H1 (cell line): ENCODE measurements at places on chromosomes 7 and 10. TPM values are rescaled to one million over a fixed set of nuclear protein-coding genes. Genes with fewer than 3 reads are reported as not detected.
A peak's percentile ranks its signal among the peaks of the same experiment; 100 is the strongest.

The WIPF3 gene
- 12.1 and 12.6 TPM in 2 replicates for total RNA-seq

The IFRD1 gene
- total RNA-seq, result 50.4 and 50.5 TPM in 2 replicates

The UPK3B gene
- total RNA-seq, result 18.4 and 20.6 TPM in 2 replicates

The ECD gene
- total RNA-seq, result 38.0 and 43.6 TPM in 2 replicates

- no peak for DNase-seq
Observed at GRCh38 chr7:17041324-17041723, 159.5 kb upstream of the AGR3 start.

DNA sequence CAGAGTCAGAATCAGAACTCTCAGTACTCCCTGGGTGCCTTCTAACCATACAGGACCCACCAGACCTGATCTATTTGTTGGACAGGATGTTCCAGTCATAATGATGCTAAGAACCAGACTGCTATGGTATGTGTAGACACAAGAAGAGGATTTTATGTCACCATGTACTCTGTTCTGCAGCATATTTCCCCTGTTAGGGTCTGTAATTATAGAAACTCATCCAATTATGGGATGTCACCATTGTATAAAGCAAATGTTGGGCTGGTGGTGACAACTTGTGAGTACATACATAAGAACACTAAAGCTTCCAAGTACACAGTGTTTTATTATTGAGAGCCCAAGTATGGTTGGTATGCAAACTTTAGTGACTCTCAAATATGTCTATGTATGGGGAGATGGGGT is 67.1 kb upstream of the AGBL3 start:
- no peak for DNase-seq

DNA sequence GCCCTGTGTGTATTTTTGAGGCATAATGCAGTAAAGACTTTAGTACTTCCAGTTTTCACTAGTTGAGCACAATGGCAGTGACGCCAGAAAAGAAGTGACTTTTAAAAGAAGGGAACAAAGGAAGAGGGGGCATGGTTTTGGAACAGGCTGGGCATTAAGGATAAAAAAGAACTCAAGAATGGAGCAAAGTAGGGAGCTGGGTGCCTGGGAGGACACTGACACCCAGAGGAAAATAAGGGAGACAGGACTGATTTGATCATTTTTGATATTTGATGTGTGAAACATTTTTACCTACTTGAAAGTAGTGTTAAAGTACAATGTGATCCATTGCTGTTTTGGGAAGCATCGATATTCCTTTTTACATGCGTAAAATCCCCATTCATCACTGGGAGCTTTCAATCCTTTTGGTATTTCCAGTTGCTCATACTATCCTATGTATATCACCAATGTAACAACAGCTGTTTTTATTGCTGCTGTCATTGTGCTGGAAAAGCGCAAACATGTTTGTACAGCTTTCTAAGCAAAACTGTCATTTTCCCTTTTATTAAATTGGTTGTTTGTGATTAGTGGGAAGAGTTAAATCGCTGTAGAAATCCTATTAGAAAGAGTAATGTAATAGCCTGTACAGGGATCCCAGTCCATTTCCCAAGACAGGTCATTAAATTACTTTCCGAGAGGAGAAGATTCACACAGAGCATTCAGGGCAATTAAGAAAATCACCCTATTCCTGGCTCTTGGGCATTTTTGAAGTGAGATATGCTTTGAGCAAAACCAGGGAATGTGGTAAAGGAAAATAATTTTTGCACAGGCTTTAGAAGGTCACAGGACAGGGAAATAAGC is 85.2 kb downstream of the ADAM12 start:
- no peak for DNase-seq

- no peak for DNase-seq
Observed at GRCh38 chr7:15648461-15648961, 38.0 kb downstream of the MEOX2 start.

GRCh38 chr10:70970830-70971229 is 82.5 kb upstream of the PCBD1 start:
- DNase-seq, result peak; percentile 31

The HNRNPF gene
- total RNA-seq, result 389 and 397 TPM in 2 replicates

DNA sequence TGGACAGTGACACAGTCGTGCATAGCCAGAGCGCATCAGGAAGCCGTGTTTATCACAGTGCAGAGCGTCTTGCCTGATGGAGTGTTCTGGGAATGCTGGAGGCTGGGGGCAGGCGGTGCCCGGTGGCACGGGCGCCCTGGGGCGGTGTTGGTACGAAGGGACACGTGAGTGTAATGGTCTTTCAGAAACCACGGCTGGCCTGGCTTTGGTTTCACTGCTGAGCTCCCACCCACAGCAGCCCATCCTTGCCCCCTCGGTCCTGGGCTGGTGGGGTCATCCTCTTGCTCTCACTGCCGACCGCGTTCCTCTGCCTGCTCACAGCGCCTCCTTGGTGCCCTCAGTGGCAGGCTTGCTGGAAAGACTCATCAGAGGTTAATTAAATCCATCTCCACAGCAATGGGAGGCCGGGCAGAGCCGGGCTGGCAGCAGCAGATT is 50.6 kb downstream of the NKX6-2 start:
- DNase-seq, result no peak

- DNase-seq, result no peak
Observed at GRCh38 chr10:49827297-49827696, 65.2 kb upstream of the OGDHL start.

- no peak for DNase-seq
Observed at GRCh38 chr7:136528329-136528728, 340.1 kb upstream of the CHRM2 start.

DNA sequence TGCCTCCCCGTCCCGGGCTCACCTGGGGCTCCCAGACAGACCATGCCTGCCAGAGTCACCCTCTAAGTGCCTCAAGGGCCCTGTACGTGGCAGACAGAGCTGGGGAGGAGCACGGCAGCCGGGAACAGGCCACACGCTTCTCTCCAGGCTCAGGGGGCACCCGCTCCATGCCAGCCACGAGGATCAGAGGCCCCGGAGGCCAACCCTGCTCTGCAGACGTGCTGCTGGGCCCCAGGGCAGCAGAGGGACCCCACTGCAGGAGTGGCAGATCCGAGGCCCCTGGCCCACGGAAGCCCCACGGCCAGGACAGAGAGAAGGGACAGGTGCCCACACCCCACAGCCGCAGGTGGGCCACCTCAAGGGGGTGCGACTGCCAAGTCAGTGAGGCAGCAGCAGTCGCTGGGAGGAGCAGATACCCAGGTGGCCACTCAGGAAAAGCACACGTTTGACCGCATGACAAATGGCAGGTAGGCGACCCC is 58.4 kb upstream of the TNRC18 start:
- no peak for DNase-seq

DNA sequence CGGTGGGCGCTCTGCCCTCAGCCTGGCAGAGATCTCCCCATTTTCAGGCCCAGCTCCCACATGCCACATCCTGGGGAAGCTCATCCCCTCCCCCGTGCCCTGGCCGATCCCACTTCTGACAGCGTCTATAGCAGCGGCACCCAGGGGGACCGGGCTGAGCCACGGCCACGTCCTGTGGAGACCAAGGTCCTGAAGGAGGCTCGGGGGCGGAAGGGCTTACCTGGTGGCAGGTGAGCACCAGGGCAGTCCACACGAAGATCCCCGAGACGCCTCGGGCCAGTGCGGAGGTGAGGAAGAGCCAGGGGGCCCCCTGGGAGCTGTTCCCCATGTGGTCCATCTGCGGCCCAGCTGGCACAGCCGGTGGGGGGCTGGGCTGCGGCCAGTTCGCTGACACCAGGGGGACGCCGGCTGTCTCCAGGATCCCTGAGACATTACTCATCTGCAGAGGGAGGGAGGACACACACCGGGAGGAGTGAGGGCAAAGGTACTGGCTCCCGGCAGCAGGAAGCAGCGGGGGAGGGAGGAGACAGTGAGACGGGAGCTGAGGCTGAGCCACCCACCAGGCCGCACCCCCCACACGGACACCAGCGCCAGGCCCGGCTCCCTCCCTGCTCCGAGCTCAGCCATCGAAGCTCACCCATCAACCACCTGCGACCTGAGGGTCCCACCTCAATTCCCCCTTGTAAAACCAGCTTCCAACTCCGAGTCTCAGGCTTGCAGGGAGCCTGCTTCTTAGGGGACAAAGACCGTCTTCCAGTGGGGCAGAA is 776 bp downstream of the TMEM184A start:
- no peak for DNase-seq

The PAX4 gene
- not detected in 2 replicates for total RNA-seq

The PRPS1L1 gene
- total RNA-seq, result not detected in 2 replicates

- no peak for DNase-seq
Observed at GRCh38 chr7:47104206-47104549, 477.7 kb downstream of the TNS3 start.

GRCh38 chr7:131586259-131586658 is 29.8 kb upstream of the PODXL start:
- no peak for DNase-seq

- no peak for DNase-seq
Observed at GRCh38 chr10:118669020-118669791, 73.8 kb upstream of the PRLHR start.

GRCh38 chr10:69876286-69876685 is 74.6 kb downstream of the COL13A1 start:
- no peak for DNase-seq

DNA sequence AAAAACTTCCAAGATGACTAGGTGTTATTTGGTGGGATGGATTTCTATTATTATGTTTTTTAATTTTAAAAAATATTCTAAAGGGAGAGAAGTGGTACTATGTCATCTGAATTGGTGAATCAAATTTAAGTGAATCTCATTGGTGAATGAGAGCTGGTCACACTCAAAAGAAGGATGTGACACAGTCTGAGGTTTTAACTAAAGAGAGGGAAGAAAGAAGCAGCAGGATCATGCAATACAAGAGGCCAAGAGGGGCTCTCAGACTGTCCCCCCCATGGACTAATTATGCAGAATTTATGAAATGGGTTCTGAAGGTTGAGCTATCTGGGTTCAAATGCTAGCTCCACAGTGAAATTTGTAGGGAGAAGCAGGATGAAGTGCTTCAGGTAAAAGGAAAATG is 16.2 kb downstream of the MACC1 start:
- no peak for DNase-seq

GRCh38 chr10:132148261-132149251 is 38.2 kb upstream of the DPYSL4 start:
- DNase-seq, result no peak

- DNase-seq, result no peak
Observed at GRCh38 chr10:79068203-79068561, 584 bp upstream of the ZMIZ1 start.

- DNase-seq, result no peak
Observed at GRCh38 chr7:25877802-25878789, 273.9 kb upstream of the NFE2L3 start.

DNA sequence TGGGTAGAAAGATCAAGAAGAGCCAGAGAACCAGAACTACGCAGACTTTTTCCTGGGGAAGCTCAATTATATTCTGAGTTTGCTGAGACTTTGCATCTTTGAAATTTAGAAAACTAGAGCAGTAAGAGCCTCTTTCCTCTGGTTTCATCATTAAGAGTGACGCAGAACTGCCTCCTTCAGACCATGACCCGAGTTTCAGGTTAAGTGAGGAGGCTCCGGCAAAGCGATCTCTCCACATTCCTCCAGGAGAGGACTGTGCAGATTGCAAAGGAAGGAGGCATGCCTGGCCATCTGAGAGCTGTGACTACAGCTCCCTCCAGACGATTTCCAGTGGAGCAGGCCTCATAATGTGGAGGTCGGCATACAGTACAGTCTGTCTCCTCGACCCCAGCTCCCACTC is 115.8 kb upstream of the LANCL2 start:
- no peak for DNase-seq

DNA sequence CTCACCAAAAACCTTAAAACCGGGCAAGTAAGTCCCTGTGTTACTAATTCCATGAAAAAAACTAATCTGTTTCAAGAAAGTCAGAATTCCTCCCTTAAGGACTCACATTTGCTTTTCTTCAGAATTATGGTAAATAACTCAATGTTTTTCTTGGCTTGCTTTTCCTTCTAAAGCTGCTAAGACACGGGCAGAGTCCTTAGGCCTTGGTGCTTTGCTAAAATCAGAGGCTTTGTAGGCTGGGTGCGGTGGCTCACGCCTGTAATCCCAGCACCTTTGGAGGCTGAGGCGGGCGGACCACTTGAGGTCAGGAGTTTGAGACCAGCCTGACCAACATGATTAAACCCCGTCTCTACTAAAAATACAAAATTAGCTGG is 32.0 kb downstream of the GNA12 start:
- DNase-seq, result no peak
